ENCODE measurements at places on chromosomes 11 and 22.

- DNase-seq, result no peak
These were observed 11.8 kb downstream of the SOX10 start for GRCh38 chr22:37972527-37972926.

DNA sequence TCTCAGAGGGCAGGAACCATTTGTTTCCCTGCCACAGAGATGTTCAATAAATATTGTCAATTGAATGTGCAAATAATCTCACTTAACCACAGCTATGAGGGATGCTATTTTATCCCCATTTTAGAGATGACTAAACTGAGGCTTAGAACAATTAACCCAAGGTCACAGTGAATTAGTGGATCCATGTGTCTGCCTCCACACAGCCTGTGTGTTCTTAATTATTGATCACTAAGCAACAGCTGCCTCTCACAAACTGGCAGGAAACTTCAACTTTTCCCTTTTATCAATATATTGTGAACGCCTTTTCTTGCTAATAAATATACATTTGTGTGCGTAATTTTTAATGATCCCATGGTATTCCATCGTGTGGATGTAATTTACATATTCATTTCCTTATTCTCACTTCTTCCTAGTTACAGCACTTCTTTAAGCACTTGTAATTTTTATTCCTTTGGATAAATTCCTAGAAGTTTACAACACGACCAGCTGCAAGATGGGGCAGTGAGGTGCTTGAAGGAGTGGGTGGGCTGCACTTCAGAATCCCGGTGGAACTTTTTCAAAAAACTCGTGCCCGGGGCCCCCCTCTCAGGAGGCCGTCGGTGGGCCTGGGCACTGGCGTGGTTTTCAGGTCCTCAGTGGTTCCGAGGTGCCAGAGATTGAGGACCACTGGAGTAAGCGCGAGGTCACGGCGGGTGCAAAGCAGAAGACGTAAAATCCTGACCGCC is 915 bp upstream of the SREBF2 start:
- no peak for DNase-seq

DNA sequence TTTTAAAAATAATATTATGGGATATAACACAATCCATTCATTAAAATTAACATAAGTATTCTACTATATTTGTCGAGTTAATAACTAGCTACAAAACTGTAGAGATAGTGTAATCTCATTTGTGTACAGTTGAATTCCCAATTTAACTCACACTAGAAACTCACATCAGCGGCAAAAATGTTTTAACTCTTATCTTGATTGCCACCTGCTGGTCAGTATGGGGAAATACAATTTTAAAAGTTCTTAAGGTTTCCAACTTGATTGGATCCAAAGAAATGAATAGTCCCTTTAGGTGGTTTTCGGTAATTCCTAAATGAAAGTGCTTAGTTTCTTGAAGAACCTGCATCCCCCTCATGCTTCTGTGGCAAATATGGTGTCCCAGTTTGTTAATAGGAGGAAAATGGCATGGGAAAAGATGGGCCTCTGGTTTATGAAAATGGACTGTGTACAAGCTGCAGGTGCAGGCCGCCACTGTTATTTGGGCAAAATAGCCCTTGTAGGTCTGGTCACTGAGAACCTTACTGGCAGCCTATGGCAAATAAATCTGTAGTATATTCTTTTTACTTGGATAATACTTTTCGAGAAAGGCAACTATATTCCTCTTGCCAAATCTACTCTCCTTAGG is 33.7 kb upstream of the SLC17A6 start:
- DNase-seq, result peak; percentile 14

GRCh38 chr22:45995405-45996101 is 18.6 kb upstream of the WNT7B start:
- no peak for DNase-seq

- DNase-seq, result no peak
These were observed 17.0 kb downstream of the MRPL48 start for GRCh38 chr11:73804712-73805111.

GRCh38 chr11:39992551-39992950 is 1466.9 kb downstream of the LRRC4C start:
- DNase-seq, result no peak

All from AG08396 (cell line).